Breast epithelium (tissue), 4 donors: ENCODE measurements at places on chromosomes 12 and 14. TPM values are rescaled to one million over a fixed set of nuclear protein-coding genes. Genes with fewer than 3 reads are reported as not detected.

Gene ERBB3
- total RNA-seq: 0.48 TPM

Gene BICDL1
- total RNA-seq: 5.6 TPM

Gene PLEKHG7
- 0.15 TPM for total RNA-seq

Gene AMDHD1
- 1.3 TPM for total RNA-seq

Gene NACA
- 1,488 TPM for total RNA-seq

Gene SYNDIG1L
- 0.64 TPM for total RNA-seq

Gene MYF5
- not detected for total RNA-seq

Gene IFNG-AS1
- not detected for total RNA-seq

Gene NOXRED1
- 0.48 TPM for total RNA-seq

Gene GPR84
- total RNA-seq: 0.44 TPM

Gene PTGR2
- total RNA-seq: 14.6 TPM

DNA sequence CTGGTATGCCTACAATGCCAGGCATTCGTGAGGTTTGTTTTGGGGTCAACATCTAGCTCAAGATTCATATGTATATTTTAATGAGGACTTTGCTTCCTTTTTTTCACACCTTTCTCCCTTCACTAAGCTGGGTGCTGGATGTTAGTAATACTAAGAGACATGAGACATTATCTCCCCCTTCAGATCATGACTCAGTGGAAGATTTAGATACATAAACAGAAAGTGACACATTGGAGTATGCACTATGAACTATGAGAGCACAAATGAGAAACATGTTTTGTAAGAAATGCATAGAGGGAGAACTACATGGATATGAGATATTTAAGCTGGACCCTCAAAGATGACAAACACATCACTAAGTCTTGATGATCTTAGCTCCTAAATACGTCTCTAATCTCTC, 286.3 kb downstream of the RPAP3 start:
- no peaks in the 10 kb centered on the region for H3K36me3 ChIP-seq
- H3K4me3 ChIP-seq: no peak overlapping the region
- DNase-seq: no peak
- no peaks in the 10 kb centered on the region for H3K27me3 ChIP-seq

DNA sequence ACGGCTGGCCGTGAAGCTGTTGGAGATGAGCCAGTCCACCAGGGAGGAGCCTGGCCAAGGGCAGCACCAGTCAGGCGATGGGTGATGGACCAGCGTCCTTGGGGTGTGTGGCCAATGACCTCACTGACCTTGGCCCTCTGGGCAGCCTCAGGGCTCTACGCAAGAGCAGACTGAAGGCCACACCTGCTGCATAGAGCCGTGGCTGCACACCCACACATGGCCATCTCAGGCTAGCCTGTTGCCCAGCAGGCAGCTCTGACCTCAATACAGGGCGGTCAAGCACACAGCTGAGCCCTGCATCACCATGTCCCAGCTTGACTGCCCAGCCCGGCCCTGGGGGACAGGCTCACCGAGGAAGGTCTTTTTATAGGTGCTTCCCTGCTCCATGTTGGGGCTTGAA, 19.2 kb downstream of the PLEK2 start:
- H3K27me3 ChIP-seq: no peaks in the 10 kb centered on the region
- no peak for DNase-seq
- H3K4me3 ChIP-seq: no peak overlapping the region
- no peaks in the 10 kb centered on the region for H3K4me1 ChIP-seq
- no peak overlapping the region for H3K27ac ChIP-seq

GRCh38 chr12:119528241-119528640, 65.3 kb upstream of the TMEM233 start:
- DNase-seq: no peak
- no peak overlapping the region for H3K4me3 ChIP-seq
- no peaks in the 10 kb centered on the region for H3K36me3 ChIP-seq
- H3K27ac ChIP-seq: no peak overlapping the region

DNA sequence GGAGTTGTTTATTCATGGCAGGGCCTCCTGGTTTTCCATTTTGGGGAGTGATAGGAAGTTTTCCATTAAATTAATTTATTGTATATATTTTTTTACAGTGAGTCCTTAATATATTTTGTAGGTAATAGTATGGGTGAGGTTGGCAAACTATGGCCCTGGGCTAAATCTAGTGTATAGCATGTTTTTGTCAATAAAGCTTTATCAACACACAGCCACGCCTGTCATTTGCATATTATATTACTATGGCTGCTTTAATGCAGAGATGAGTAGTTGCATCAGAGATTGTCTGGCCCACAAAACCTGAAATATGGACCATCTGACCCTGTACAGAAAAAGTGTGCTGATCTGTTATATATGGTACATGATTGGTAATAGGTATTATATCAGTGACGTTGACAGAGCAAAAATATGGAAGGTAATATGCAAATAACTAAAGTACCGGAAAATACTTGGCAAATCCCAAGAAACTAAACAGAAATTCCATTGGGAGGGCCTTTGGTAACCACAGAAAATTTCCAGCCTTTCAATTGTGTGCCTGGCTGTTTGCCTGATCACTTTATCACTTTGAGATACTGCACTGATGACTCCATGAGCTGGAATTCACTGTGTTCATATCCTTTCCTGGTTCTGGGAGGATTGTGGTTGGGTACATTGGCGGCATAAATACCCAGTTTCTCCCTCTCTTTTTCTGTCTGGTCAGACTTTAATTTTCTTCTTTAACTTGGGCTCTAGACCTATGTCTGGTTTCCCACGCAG, 61.7 kb upstream of the RFLNA start:
- H3K36me3 ChIP-seq: no peaks in the 10 kb centered on the region
- H3K27ac ChIP-seq: no peak overlapping the region
- no peaks in the 10 kb centered on the region for H3K4me1 ChIP-seq

GRCh38 chr14:51424041-51424440, 184.0 kb downstream of the TMX1 start:
- H3K36me3 ChIP-seq: no peaks in the 10 kb centered on the region
- H3K27ac ChIP-seq: peak overlapping the region; percentile 63
- no peak overlapping the region for H3K4me3 ChIP-seq
- no peaks in the 10 kb centered on the region for H3K27me3 ChIP-seq
- no peaks in the 10 kb centered on the region for H3K4me1 ChIP-seq

DNA sequence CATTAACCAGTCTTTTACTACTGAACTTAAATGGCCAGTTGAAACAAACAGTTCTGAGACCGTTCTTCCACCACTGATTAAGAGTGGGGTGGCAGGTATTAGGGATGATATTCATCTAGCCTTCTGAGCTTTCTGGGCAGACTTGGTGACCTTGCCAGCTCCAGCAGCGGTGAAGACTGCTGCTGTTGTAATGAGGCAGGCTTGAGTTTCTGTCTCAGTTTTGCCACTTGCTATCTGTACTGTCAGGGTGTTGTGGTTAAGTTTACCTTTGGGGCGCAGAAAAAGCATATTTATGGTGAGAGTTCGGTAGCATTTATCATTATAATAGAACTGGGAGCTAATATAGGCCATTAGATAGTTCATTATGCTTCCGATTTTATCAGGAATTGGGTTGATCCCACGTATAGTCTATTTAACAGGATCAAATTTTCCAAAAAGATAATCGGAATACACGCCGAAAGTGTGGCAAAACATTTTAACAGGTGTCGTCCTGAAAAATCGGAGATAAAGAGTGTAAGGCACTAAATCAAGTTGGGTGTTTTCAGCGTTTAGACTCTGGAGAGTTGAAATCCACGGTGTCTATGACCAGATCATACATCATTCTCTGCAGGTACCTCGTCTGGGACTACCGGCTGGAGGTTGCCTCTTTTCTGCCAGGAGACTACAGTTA, 688 bp upstream of the NECAP1 start:
- H3K27me3 ChIP-seq: no peaks in the 10 kb centered on the region
- H3K4me1 ChIP-seq: peaks cover 2% of the 10 kb centered on the region
- H3K36me3 ChIP-seq: no peaks in the 10 kb centered on the region
- peak overlapping the region; percentile 86 for H3K27ac ChIP-seq
- no peak for DNase-seq
- peak overlapping the region; percentile 92 for H3K4me3 ChIP-seq

DNA sequence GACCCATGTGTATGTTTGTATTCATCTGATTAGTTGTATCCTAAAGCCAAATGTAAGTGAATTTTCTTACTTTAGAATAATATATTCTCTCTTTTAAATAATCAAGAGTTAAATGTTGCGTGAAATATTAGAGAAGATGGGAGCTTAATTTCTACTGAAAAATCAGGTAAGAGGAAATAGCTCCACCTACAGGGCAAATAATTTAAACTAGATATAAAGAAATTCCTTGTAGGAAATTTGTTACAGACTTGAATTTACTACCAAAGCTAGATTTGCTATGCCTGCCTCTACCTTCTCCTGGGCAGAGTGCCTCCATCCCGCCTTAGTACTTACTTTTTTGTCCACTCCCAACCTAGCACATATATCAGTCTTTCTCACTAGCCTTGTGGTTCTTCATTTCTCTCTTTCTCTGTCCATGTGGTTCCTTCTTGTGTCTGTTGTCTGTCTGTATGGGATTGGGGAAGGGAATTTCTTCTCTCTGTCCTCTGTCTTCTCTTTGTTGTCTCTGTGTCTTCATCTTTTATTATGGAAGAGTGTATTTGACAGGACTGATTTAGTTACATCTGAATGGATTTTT, 44.7 kb downstream of the PALS1 start:
- no peak overlapping the region for H3K4me3 ChIP-seq
- H3K27me3 ChIP-seq: no peaks in the 10 kb centered on the region
- no peaks in the 10 kb centered on the region for H3K36me3 ChIP-seq
- no peak for DNase-seq

GRCh38 chr12:121812320-121812871, 8.6 kb downstream of the SETD1B start:
- no peaks in the 10 kb centered on the region for H3K27me3 ChIP-seq
- peak overlapping the region; percentile 48 for H3K4me3 ChIP-seq
- peak overlapping the region; percentile 59 for H3K27ac ChIP-seq
- H3K36me3 ChIP-seq: peaks cover 6% of the 10 kb centered on the region
- DNase-seq: no peak
- peaks cover 9% of the 10 kb centered on the region for H3K4me1 ChIP-seq

GRCh38 chr12:16370096-16370495, 22.7 kb downstream of the MGST1 start:
- no peak overlapping the region for H3K4me3 ChIP-seq
- DNase-seq: no peak
- no peaks in the 10 kb centered on the region for H3K27me3 ChIP-seq
- H3K4me1 ChIP-seq: no peaks in the 10 kb centered on the region

GRCh38 chr12:4908684-4909409, 858 bp upstream of the KCNA1 start:
- no peak overlapping the region for H3K27ac ChIP-seq
- no peaks in the 10 kb centered on the region for H3K36me3 ChIP-seq
- H3K27me3 ChIP-seq: no peaks in the 10 kb centered on the region
- peak overlapping the region; percentile 80 for H3K4me3 ChIP-seq
- peaks cover 4% of the 10 kb centered on the region for H3K4me1 ChIP-seq
- DNase-seq: no peak

DNA sequence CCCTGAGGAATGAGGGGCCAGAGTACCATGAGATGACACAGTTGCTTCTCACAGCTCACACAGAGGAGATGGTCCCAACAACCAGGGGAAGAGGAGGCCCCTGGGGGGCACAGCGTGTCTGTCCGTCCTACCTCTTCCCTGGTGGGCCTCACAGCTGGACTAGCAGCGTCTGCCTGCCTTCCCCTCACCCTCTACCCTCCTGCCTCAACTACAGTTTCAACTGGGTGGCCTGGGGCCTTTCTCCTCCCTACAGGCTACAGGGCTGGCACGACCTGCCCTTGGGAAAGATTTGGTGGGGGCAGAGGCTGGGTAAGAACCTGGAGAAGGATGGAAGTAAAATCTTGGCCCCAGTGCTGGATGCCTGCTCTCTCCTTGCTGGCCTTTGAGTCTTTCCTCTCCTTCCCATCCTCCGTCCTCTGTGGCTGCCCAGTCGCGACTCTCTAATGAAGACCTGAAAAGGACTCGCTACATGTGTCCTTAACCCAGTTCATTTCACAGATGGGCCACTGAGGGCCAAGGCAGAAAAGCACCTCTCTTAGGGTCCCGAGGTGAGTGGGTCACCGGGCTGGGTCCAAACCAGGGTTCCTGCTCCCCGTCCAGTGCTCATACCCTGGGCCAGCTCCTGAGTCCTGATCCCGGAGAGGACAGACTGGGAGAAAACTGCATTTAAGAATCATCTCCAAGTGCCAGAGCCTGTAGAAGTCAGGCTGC, 232.5 kb downstream of the BCL11B start:
- H3K27ac ChIP-seq: no peak overlapping the region
- H3K36me3 ChIP-seq: no peaks in the 10 kb centered on the region
- no peaks in the 10 kb centered on the region for H3K27me3 ChIP-seq
- H3K4me3 ChIP-seq: no peak overlapping the region
- no peaks in the 10 kb centered on the region for H3K4me1 ChIP-seq
- no peak for DNase-seq

- H3K4me1 ChIP-seq: no peaks in the 10 kb centered on the region
- no peak overlapping the region for H3K4me3 ChIP-seq
- H3K36me3 ChIP-seq: no peaks in the 10 kb centered on the region
- DNase-seq: no peak
- H3K27ac ChIP-seq: no peak overlapping the region
Observed at GRCh38 chr12:24008166-24008565, 58.7 kb upstream of the SOX5 start.

DNA sequence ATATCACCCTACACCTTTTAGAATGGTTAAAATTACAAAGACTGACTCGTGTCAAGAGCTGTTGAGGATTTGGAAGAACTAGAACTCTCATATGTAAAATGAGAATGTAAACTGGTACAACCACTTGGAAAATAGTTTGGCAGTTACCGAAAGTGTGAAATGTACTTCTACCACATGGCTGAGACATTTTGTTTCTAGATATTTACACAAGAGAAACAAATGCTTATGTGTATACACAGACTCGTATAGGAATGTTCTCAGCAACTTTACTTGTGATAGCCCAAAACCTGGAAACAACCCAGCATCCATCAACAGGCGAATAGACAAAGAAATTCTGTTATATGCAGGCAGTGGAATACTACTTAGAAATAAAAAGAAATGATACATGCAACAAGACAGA, 103.0 kb downstream of the BRMS1L start:
- no peaks in the 10 kb centered on the region for H3K4me1 ChIP-seq
- DNase-seq: no peak
- no peak overlapping the region for H3K27ac ChIP-seq
- no peak overlapping the region for H3K4me3 ChIP-seq

GRCh38 chr12:100484183-100484886, 10.7 kb downstream of the NR1H4 start:
- no peak overlapping the region for H3K4me3 ChIP-seq
- no peak overlapping the region for H3K27ac ChIP-seq
- no peaks in the 10 kb centered on the region for H3K27me3 ChIP-seq
- DNase-seq: no peak
- H3K4me1 ChIP-seq: no peaks in the 10 kb centered on the region
- no peaks in the 10 kb centered on the region for H3K36me3 ChIP-seq

- DNase-seq: no peak
- H3K36me3 ChIP-seq: no peaks in the 10 kb centered on the region
- H3K4me1 ChIP-seq: peaks cover 9% of the 10 kb centered on the region
Observed at GRCh38 chr12:64450711-64451486, 1.0 kb upstream of the TBK1 start.
